ENCODE measurements at places on chromosomes 13 and 19.

- no peak for DNase-seq
These were observed 506.2 kb downstream of the FGF9 start for GRCh38 chr13:22176968-22177520.

DNA sequence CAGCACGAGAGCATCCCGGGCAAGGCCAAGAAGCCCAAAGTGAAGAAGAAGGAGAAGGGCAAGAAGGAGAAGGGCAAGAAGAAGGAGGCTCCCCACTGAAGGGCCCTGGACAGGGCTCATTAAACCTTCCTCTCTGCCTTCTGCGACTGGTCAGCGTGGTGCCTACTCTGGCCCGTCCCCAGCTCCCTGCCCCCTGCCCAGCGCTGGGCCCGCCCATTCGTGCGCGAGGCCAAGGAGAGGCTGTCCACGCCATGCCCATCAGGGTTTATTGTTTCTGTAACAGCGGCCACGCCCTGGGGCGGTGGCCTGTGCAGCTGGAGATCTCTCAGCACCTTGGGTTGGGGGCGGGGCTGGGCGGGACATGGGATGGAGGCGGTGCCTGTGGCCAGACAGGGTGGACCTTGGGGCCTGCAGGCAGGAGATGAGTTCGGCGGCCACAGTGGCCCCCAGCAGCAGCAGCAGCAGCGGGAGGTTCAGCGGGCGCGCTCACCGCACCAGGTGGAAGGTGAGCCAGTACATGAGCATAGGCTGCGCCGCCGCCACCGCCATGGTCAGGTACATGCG is 897 bp downstream of the C19orf33 start:
- DNase-seq: no peak

GRCh38 chr19:48174445-48175030 is 4.1 kb downstream of the ZSWIM9 start:
- no peak for DNase-seq

- no peak for DNase-seq
These were observed 2.3 kb upstream of the C13orf42 start for GRCh38 chr13:51113186-51113881.

DNA sequence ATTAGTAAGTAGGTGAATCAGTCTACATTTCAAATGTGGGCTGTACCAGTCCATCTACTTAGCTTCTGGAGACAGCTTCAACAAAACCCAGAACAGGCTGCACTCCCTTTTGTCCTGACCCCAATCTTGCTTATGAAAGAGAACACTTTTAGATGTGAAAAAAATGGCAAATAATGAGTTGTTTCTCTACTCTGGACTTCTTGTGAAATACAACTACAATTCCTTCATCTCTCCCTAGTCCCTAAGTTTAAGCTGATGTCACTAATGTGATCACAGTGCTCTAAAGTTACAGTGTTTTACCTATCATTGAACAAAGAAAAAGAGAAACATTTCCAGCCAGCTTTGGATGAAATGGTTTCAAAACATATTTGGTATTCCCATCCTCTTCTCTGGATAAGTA is 183.9 kb downstream of the LHFPL6 start:
- DNase-seq: no peak

GRCh38 chr13:102400675-102401145 is 1.1 kb downstream of the FGF14 start:
- DNase-seq: no peak

GRCh38 chr13:95209109-95209508 is 92.1 kb downstream of the ABCC4 start:
- DNase-seq: no peak

DNA sequence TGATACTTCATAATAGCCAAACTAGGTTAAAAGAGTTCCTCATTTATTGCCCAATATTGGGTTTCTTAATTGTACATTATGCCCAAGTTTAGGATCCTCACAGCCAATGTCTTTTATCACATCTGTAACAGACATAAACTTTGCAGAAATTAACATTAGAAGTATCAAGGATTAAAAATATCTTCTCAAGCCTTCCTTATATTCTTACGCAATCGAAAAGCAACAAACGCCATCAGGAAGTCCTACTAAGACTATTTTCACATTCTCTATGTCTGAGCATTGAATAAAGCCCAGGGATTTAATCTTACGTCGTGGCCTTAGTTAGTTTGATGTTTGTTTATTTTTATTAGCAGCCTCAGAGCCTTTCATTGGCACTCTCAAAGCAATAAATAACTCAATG is 1660.4 kb upstream of the MIR17HG start:
- no peak for DNase-seq

GRCh38 chr13:43698758-43699157 is 88.0 kb downstream of the ENOX1 start:
- no peak for DNase-seq

- DNase-seq: no peak
These were observed 9.5 kb upstream of the MLNR start for GRCh38 chr13:49210669-49211068.

DNA sequence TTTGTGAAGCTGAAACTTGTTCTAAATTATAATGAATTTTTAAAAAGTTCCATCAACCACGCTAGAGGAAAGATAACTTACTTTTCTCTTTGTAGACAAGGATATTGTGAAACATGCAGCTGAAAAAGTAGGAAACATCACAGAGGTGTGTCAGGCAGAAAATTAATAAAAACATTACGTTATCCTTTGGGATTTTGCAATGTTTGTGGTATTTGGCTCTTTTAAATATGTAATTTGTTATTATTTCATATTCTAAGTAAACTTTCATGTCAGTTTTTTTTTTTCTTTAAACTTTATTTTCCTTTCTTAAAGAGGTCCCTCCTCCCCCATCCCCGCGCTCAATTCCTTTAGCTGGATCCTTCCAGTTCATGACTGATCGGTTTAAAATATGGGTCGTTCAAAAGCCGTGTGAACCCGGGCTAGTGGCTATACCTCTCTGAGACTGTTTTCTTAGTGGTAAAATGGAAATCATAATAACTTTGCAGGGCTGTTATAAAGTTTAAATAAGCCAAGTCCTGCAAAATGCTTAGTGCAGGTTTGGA is 740 bp upstream of the CCDC61 start:
- DNase-seq: no peak

DNA sequence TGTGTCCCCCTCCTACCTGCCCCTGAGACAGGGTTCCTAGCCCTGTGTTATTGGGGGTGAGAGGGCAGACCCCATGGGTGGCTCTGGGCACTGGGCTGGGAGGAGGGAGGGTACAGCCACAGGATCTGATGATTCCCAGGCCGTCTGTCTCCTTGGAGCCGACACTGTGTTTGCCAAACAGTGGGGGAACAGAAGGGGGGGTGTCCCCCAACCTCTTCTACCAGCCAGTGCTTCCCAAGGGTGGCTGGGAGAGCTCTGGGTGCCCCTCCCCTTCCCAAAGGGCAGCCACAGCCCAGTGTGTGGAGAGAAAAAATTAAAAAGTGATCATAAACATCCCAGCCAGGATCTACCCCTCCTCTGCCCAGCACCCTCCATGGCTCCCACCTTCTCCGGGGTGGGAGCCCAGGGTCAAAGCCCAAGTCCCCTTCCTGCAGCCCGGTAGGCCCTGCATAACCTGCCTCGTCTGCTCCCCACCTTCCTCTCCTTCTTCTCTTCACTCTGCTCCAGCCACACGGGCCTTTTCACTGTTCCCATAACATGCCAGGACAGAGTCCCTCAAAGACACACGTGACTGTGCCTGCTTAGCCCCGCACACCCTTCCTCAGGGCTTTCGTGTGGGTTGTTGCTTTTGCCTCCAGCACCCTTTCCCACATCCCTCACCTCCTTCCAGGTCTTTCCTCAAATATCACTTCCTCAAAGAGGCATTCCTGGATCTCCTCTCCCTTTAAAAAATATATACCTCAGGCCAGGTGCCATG is 1.4 kb upstream of the PLIN4 start:
- DNase-seq: no peak

GRCh38 chr13:73036566-73036965 is 22.2 kb upstream of the KLF5 start:
- no peak for DNase-seq

GRCh38 chr13:39767791-39768517 is 112.5 kb downstream of the COG6 start:
- DNase-seq: no peak

GRCh38 chr13:72166102-72166650 is 299.2 kb upstream of the DACH1 start:
- DNase-seq: no peak

- no peak for DNase-seq
These were observed 1598.8 kb upstream of the MIR17HG start for GRCh38 chr13:89748716-89749115.

GRCh38 chr19:38731654-38732301 is 12.5 kb downstream of the CAPN12 start:
- no peak for DNase-seq

DNA sequence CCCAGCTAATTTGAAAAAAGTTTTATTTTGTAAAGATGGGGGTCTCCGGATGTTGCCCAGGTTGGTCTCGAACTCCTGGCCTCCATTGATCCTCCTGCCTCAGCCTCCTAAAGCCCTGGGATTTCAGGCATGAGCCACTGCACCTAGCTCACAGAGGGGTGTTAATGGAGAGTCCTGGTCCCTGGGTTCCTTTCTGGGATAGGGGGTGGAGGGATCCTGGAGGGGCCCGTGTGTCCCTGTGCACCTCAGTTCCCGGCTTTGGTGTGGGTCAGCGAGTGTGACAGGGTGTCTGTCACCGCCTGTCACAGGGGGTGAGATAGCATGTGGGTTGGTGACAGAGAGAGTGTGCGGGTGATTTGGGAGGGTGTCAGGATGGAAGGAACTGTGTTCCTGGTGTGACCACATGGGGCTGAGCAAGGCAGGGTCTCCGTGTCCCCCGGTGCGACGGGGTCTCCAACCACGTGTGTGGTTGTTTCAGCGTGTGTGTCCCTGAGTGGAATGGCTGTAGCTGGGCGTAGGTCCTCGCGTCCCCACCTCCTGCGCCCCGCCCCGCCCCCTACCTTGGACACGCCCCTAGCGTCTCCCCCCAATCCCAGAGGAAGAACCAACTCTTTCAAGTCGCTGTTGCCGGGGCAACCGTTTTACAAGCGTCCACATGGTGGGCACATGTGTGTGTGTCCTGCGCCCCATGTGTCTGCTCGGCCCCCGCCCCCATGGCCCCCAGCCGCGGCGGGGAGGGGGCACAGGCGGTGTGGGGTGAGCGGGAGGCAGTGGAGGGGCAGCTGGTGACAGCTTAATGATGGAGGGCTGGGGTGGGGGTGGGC is 2.9 kb upstream of the NRTN start:
- no peak for DNase-seq

GRCh38 chr19:46984077-46985010 is 35.3 kb upstream of the NPAS1 start:
- no peak for DNase-seq

- DNase-seq: no peak
These were observed 192.6 kb downstream of the DLEU7 start for GRCh38 chr13:50650592-50651504.

GRCh38 chr13:50379584-50379983 is 364.3 kb downstream of the KCNRG start:
- DNase-seq: no peak

GRCh38 chr19:15449620-15450527 is at the start of gene WIZ:
Gene WIZ (minus strand): TSS chr19:15449956. CDS start chr19:15448307, 1,649 bp downstream.
- DNase-seq: peak; percentile 91

DNA sequence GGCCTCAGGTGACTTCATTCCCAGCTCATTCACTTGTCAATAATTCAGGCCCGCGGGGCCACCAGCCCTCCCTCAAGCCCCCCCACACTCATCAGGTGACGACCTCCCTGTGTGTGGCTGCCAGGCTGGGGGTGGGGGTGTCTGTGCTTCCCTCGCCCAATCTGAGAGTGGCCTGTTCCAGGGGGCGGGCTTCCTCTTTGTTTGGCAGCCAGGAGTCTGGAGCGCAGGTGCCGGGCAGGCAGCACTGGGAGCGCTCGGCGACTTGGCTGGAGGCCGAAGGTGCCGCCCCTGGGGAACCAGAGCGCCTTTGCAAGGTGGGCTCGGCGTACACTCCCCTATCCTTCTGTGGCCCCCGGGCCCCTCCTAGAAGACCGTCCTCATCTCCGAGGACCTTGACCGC is 5.4 kb upstream of the ZNF98 start:
- no peak for DNase-seq

DNA sequence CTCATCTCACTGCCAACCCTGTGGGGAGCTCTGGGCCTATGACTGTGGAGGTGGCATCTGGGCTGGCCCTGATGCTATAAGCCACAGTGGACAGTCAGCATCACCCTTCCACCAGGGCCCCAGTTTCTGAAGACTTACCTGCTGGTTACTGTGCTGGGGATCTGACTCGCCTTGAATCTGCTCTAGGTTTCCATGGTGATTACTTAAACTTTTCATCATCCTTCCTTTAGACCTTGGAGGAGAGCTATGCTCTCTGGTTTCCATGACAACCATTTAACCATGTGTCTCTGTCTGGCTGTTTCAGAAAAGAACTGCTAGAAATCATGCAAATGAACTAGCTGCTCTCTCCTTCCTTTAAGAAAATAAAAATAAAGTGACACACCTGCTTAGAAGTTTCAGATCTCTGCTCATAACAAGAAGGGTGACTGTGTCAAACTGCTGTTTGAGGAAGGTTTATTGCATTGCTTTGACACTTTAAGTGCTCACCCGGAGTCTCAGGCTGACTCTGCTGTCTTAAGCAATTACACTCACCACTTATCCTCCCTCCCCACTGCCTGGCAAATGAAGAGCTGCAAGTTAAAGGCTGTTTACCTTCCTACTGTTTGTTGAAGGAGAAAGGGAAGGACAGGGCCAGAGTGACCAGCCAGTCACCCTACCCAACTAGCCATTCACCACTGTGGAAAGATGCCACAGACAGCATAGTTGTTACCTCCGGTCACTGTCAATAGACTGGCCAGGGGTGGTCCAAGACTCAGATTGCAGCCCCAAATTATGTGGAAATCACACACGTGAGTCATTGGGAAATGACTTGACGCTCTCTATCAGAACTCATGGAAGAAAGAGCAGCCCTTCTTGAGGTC is 87.6 kb downstream of the HSPH1 start:
- peak; percentile 62 for DNase-seq

GRCh38 chr13:97023117-97023516 is 28.8 kb upstream of the OXGR1 start:
- DNase-seq: no peak

DNA sequence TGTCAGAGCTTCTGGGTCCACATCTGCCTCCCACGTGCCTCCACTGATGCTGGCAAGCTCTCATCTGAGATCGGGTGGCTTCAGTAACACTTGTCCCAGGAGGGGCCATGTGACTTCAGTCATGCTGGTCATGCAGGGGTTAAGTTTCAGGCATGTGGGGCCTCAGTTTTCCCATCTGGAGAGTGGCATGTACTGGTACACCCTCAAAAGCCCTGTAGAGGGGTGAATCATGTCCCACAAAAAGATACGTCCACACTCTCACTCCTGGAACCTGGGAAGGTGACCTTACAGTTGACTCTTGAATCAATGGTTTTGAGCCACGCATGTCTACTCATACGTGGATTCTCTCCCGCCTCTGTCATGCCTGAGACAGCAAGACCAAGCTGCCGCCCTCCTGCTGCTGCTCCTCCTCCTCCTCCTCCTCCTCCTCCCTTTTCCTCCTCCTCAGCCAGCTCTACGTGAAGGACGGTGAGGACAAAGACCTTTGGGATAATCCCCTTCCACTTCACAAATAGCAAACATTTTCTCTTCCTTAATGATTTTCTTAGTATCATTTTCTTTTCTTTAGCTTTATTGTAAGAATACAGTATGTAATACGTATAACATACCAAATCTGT is 53.7 kb downstream of the COMP start:
- DNase-seq: no peak
